ENCODE measurements at places on chromosomes 2 and 18.
A peak's percentile ranks its signal among the peaks of the same experiment; 100 is the strongest.

DNA sequence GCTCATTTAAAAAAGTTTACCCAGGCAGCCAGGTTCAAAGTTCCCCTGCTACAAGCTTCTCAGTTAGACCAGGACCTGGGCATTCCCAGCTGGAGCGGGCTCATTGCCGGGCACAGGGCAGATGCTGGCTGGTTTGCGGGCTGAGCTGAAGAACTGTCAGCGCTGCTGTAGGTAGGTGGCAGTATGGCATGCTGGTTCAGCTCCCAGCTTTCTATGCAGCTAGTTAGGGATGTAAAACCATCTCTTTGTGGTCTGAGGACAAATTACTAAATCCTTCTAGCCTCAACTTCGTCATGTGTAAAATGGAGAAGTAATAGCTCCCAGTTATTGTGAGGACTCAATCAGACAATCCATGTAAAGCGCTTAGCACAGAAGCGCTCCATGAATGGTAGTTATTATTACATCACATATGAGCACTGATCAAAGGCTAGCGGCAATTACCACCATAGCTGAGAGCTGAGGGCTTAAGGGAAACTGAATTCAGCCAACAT is 2.4 kb upstream of the LDLRAD4 start:
- DNase-seq = no peak

- DNase-seq = peak; percentile 13
Measured at GRCh38 chr18:31723990-31724711, 36.5 kb downstream of the SLC25A52 start.

GRCh38 chr2:128690431-128690830 is 371.8 kb upstream of the HS6ST1 start:
- no peak for DNase-seq

DNA sequence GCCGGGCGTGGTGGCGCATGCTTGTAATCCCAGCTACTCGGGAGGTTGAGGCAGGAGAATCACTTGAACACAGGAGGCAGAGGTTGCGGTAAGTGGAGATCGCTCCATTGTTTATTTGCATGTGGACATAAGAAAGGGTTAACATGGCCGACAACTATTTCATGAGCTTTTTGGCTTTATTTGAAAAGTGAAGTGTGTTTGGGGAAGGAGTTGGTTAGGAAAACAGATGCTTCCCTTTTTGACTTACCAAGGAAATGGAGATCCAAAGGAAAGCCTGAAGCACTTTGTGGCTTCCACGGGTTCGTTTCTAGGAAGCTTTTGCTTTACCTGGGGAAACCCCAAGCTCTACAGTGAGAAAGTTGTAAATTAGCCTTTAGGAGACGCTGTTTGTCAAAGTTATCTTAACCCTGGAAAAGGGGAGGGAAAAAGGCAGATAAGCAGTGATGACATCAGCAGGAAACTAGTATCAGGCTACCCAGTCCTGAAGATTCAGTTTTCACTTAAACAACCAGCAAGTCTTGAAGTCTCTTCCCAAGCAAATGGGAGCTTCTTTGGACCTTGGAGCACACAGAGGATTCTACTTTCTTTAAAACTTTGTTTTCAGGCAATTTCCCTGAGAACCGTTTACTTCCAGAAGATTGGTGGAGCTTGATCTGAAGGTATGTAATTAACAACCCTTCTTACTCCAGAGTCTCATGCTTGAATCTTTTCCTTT is at the start of gene CASP10:
Gene CASP10, plus strand, starts transcription at position 492 of the 715 bp plus-strand sequence. CDS start 2,637 bp downstream, outside the sequence.
- DNase-seq = no peak

- peak; percentile 8 for DNase-seq
Measured at GRCh38 chr18:34729264-34729663, 19.2 kb downstream of the DTNA start.

- no peak for DNase-seq
Measured at GRCh38 chr2:143696651-143697050, 567.4 kb downstream of the ARHGAP15 start.
